Stimulated activated CD8-positive, alpha-beta memory T cell treated with anti-CD3 and anti-CD28 coated beads, Interleukin-4, amount 100 ng/mL, for 4 hours (primary cell): ENCODE measurements at places on chromosomes 1 and 21.

DNA sequence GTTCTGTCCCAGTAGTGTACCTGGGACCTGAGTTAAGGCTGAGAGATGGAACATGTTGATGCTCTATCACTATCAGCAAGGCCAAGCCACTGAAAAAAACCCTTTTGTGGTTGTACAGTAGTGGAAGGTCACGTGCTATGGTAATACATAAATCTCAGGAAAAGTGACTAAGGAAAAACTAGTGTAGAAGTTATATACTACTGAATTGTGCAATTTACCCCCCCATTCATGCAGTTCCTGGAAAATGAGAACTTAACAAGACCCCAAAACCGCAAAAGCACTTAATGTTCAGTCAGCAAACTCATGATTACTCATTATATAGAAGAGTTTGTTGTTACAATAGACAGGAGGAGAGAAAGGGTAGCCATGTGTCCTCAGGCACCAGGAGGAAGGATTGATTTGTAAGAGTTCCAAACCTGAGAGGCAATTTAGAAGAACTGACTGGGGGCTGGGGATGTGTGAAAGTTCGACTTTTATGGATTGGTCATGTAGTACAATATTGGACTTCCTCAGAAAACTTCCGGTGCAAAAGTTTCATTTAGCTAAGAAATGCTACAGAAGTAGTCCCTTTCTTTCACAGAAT, 91.6 kb downstream of the RGL1 start:
- DNase-seq: no peak

- DNase-seq: peak; percentile 76
These were observed 15.5 kb downstream of the PI4KB start for GRCh38 chr1:151311589-151312331.

DNA sequence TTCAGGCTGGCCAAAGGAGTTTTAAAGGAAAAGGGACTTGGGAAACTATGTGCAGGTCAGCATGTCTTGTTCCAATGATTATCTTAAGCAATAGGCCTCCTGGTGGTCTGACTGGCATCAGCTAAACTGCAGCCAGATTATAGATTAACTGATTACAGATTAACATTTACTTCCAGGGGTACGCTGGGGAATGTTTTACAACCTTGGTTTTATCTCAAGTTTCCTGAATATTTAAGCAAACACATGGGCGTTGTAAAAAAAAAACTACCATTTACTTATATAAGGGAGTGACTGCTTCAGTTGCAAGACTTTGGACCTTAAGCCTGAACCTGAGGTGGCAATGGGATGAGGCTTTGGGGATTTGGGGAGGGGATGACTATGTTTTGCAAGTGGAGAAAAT, 600.6 kb upstream of the B3GALT2 start:
- DNase-seq: no peak

DNA sequence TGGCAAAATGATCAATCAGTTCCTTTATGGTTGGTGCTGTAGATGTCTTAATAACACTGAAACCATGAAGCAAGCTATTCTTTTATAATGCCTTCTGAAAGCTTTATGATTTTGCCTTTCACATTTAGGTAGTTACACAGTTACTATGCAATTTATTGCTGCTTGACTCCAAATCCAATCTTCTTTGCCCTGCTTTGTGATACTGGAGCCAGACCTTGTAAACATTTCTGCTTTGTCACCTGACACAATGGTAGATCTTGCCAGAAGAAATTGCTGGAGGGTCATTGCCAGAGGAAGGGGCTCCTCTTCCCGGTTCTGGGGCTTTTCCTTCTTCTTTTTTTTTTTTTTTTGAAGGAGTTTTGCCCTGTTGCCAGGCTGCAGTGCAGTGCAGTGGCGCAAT, 40.5 kb upstream of the KLF17 start:
- DNase-seq: no peak

- DNase-seq: no peak
These were observed 26.0 kb upstream of the SLAMF9 start for GRCh38 chr1:159980076-159980475.

- DNase-seq: no peak
These were observed 137.2 kb downstream of the LRIG2 start for GRCh38 chr1:113210248-113210647.

- DNase-seq: no peak
These were observed 8.9 kb downstream of the TAGLN2 start for GRCh38 chr1:159916242-159917051.

DNA sequence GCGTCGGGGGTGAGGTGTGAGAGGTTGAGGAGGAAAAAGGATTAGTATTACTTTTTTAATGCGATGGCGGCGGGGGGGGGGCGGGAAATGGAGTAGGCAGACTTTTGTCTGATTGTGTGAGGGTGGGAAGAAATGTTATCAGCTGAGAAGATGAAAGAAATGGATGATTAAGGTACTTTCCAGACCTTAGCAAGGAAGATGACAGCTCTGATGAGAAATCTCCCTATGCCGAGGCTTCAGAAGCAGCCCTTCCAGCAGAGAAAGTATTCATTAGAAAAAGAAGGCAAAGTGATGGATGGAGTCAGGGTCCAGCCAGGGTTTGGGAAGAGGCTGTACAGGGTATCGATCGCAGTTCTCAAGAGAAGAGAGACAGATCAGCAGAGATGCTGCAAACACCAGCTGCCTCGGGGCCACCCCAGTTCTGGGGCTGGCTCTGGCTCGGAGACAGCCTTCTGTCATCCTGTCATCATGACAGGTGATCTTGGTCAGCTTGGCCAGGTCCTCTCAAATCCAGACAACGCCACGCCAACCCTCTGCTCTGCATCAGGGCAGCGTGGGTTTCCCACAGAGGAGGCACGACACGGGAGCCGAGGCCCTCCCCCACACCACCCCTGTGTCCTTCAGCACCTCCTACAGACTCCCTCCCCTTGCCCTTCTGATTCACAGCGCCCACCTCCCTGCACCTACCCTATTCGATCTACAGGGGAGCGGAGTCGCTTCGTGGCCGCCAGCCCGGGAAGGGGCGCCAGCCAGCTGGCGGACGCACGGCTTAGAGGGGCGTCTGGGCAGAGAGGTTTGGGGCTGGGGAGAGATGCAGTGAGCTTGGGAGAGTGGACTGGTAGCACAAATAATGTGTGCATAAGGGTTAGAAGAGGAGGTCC, 674 bp upstream of the ATXN7L2 start:
- DNase-seq: no peak

- no peak for DNase-seq
These were observed 9.5 kb upstream of the ASCL5 start for GRCh38 chr1:201136355-201137023.

GRCh38 chr1:184905601-184906322, 68.5 kb downstream of the NIBAN1 start:
- DNase-seq: no peak

GRCh38 chr1:160167056-160167455, 15.7 kb downstream of the ATP1A4 start:
- DNase-seq: no peak

- DNase-seq: no peak
These were observed 12.0 kb downstream of the PROK1 start for GRCh38 chr1:110462964-110463363.

DNA sequence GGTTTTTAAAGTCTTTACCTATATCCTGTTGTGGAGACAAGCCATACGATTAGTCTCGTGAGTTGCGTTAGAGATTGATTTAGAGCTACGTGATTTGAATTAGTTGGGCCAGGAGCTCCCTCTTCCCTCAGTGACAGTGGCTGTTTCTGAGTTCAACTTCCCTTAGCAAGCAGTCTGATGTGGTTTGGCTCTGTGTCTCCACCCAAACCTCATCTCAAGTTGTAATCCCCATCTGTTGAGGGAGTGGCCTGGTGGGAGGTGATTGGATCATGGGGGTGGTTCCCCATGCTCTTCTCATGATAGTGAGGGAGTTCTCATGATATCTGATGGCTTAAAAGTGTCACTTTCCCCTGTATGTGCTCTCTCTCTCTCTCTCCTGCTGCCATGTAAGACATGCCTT, 192.9 kb upstream of the PTGFR start:
- DNase-seq: no peak

DNA sequence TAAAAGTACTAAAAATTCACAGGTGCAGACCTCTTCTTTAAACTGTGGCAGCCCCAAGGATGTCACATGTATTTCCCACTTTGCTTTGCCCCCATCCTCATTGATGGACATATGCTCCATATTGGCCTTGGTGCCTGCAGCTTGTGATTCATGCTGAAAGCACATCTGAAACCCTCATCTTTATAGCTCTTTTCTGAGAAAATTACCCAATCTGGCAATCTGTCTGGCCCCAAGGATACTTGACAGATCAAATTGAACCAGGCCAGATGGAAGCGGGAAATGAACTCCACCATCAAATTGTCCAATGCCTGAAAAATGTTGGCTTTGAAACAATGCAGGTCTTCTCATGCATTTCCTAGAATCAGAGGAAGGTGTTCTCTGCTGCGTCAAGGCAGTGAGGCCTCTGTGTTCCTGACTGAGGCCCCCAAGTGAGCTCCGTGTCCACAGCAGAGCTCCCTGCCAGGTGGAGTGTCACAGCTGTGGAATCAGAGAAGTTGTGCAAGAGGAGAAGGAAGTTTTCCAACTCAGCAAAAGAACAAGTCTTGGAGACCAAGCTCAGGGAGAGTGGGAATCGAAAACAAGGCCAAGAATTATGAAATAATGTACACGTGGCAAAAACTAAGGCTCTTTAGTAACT, 323.7 kb downstream of the PLPP3 start:
- no peak for DNase-seq

GRCh38 chr1:31583995-31584868, 7.9 kb downstream of the TINAGL1 start:
- no peak for DNase-seq

DNA sequence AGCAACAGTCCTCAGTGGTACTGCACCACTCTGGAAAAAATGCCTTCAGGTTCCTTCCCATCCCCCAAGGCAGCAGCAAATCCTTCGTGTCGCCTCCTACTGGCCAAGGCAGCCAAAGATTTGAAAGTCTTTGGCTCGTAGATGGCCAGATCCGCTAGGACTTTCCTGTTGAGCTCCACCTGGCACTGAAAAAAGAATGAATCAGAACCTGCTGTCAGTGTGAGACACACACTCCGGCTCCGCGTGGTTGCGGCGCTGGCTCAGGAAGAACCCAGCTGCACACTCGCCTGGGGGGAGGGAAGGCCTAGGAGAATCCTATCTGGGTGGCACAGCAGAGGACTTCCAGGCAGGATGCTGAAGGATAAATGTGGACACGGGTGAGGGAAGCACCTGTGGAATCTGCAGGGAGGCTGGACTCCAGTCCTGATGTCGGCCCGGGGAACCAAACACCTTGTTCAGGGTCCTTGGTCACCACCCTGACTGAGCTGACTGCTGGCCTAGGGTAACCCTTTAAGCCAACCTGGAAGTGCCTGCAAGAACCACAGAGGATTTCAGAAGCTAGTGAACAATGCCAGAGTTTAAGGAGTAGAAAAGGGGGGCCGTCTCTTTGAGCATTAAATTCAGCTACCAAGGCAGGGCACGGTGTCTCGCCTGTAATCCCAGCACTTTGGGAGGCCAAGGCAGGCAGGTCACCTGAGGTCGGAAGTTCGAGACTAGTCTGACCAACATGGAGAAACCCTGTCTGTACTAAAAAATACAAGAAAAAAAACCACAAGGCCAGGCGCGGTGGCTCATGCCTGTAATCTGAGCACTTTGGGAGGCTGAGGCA, 3.2 kb upstream of the CCNL2 start:
- DNase-seq: no peak

DNA sequence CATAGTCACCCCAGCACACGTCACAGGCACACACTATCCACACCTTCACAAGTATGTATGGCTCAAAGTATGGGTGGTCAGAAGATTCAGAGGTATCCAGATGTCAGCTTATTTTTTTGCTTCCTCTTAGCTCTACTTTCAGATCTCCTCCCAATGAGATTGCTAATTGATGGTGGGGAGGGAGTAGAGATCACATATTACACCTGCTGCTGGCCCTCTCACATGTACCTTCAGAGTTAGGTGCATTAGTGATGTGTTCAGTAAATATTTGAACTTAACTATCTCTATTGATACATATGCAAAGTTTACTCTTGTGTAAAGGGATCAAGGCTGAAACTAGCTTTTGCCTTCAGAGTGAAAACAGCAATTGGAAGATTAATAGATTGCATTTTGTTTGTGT, 262.6 kb downstream of the PCP4 start:
- no peak for DNase-seq

- DNase-seq: no peak
These were observed 127.2 kb upstream of the GREM2 start for GRCh38 chr1:240739139-240739538.

DNA sequence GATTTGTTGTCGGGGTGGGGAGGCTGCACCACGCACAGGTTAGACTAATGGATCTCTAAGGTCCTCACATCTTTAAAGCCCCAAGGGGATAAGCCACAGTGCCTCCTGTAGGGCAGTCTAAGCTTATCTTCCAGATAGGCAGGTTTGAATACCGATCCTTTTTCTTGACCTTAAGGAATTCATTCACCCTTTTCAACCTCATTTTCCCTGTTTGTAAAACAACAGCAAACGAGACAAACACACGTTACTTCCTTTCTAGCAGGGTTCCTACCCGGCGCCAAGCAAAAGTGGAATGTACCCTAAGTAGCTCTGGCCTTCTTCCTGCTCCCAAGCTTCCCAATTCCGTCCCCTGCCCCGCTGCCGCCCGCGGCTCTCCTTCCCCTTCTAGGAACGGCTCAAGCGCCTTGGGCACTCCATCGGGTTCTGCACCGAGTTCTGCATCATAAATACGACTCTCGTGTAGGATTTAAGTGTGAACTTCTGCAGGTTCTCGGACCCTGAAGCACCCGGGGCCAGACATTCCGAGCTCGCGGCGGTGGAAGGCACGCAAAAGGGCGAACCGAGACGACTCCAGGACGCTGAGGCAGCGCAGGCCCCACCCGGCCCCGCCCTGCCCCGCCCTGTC, 548 bp upstream of the CDC20 start:
- no peak for DNase-seq

- no peak for DNase-seq
These were observed 276.6 kb downstream of the SETD4 start for GRCh38 chr21:35783721-35784120.

DNA sequence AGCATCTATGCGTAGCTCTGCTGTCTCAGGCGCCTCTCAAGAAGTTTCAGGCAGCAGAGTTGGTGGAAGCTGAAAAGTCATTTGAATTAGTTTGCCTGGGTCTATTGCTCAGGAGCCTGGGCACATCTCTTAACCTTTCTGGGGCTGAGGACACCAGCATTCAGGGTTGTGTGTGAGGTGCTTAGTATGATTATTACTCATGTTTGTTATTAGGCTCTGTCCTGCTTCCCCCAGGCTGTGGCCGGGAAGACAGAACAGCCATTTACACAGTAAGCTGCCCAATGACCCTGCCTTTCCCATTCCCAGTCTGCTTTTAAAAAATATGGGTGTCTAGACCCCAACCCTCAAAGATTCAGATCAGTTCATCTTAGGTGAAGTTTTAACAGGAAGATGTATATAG, 53.9 kb upstream of the CACNA1E start:
- DNase-seq: no peak

DNA sequence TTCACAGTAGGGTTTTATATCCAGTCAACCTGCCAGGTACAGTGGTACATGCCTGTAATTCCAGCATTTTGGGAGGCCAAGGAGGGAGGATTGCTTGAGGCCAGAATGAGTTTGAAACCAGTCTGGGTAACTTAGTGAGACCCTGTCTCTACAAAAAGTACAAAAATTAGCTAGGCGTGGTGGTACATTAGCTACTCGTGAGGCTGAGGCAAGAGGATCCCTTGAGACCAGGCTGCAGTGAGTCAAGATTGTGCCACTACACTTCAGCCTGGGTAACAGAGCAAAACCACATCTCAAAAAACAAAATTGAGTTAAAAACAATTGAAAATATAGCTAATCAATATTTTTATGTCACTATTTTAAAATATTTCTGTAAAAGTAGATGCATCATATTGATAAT, 33.2 kb downstream of the DDI2 start:
- no peak for DNase-seq
